ENCODE measurements at places on chromosomes 4 and X.

- peak; percentile 46 for DNase-seq
These were observed 159.3 kb upstream of the GALNT7 start for GRCh38 chr4:173009129-173009823.

DNA sequence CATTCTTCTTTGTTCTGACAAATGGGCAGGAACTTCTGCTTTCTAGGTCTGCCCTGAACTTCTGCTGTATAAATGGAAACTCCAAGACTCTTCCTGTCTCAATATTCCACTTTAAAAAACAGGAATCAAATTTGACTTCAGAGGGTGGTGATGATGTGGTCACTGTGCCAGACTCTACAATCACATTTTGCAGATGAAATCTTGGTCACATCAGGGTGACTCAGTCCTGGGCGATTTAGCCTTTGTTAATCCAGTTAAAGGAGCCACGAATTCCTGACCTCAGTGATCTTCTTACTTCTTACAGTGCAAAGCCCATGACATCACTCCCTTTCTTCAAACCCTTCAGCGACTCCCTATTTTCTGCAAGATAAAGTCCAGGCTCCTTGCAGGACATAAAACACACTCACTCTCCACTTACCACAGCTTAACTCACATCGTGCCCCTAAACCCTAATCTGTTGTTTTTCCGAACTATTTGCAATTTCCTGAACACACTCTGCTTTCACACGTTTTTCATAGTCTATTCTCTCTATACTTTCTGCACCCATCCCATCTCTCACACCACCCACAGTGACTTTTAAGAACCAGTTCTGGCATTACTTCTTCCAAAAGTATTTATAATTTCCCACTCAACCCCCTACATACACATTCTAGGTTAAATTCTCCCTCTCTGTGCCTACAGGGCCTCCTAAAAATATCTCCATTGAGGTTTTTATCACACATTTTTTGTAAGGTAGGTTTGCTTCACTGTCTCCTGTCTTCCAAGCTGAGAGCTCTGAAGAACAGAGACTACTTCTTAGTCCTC lies 11.1 kb downstream of the GASK1B start:
- peak; percentile 87 for DNase-seq

GRCh38 chr4:161525121-161525520 lies 638.7 kb downstream of the FSTL5 start:
- DNase-seq, result no peak

DNA sequence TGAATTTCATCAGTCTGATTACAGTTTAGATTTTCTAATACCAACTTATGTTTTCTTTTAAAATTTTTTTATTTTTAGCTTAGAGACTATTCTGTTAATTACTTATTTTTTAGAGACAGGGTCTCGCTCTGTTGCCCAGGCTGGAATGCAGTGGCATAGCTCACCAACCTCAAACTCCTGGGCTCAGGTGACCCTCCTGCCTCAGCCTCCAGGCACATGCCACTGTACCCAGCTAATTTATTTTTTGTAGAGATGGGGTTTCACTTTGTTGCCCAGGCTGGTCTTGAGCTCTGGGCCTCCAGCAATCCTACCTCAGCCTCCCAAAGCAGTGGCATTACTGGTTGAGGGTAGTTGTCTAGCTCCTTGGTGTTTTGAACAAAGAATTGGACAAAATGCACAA lies 102.0 kb downstream of the KLHL8 start:
- DNase-seq, result no peak

DNA sequence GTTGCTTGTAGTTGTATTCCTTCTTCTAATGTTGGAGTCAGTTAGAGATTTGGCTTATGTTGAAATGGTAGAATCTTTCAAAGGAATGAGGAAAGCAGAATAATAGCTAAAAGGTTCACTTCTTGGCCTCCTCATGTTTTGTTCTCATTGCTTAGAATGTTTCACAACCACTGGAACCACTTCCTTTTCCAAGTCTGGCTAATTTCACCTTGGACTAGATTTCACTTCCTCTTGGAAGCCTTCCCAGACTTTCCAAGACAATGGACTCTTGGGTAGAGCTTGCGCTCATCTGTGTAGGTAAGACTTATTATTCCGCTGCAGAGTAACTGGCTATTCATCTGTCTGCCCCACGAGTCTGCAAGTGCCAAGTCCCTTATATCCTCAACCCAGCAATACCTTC lies 8.3 kb downstream of the SPATA18 start:
- DNase-seq, result peak; percentile 78

DNA sequence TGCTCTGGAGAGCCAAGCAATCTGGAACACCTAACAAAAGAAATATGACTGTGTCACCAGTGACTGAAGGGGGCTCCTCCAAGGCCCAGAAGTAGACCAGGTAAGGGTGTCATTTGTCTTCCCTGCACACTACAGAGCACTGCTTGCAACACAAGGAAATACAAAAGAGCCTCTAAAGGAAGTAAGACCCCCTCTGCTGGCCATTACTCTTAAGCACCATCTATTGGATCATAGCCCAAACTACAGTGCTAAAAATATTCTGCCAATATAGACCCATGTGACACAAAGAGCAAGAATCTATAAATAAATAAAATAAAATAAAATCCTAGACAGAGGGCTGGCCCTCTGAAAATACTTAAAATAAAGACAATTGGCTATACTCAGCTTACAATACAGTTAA lies 528.7 kb downstream of the TMA16 start:
- no peak for DNase-seq

- DNase-seq, result peak; percentile 52
These were observed 10.4 kb upstream of the PPP3CA start for GRCh38 chr4:101357751-101358150.

- no peak for DNase-seq
These were observed 122.0 kb downstream of the CORIN start for GRCh38 chr4:47715716-47716416.

DNA sequence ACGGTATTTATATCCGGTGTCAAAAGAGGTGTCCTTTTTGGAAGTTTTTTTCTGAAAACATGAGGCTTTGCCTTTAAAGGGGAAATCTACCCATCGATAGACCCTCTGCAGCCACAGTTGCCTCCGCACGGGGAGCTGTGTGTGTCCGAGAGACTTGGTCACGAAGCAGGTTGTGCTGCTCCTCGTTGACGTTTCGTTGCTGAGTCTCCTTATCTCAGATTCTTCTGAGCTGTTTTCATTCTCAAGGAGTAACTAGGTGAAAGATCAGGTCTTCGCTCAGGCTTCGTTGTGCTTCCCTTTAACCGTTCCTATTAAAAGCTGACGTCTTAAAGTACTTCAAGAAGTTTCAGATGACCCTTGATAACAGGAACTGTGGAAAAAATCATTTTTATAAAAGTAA lies 23.8 kb downstream of the TRMT44 start:
- DNase-seq, result no peak

All from iris pigment epithelial cell (primary cell).